ENCODE measurements at places on chromosomes 7 and 10. TPM values are rescaled to one million over a fixed set of nuclear protein-coding genes. Genes with fewer than 3 reads are reported as not detected.
A peak's percentile ranks its signal among the peaks of the same experiment; 100 is the strongest.

GRCh38 chr10:96130326-96130995, 364 bp downstream of the ZNF518A start:
- DNase-seq: peak; percentile 53
- peaks cover 12% of the 10 kb centered on the region for H3K4me1 ChIP-seq
- H3K36me3 ChIP-seq: peaks cover 25% of the 10 kb centered on the region
- H3K27ac ChIP-seq: peak overlapping the region; percentile 97
- peaks cover 28% of the 10 kb centered on the region for H3K27me3 ChIP-seq

DNA sequence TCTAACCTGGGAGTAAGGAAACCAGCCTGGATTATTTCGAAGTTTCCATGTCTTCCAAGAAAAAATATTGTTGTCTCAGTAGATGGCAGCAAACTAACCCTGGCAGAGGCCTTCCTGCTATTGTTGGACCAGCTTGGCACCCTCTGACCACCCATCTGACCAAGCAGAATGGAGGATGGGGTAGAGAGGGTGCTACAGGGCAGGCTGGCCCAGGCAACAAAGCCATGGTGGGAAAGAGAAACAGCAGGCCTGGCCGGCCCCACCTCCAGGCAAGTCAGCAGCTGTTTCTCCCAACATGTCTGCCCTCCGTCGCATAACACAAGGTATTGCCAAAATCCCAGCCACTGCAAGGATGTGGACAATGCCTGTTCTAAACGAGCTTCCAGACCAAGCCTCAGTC, 95.0 kb downstream of the FAM53B start:
- H3K36me3 ChIP-seq: no peaks in the 10 kb centered on the region
- peaks cover 94% of the 10 kb centered on the region for H3K4me1 ChIP-seq
- no peak for DNase-seq
- H3K27me3 ChIP-seq: no peaks in the 10 kb centered on the region

Gene ARHGEF5
- 10.5 TPM for total RNA-seq

GRCh38 chr7:151851145-151851751, 25.7 kb downstream of the PRKAG2 start:
- no peak overlapping the region for H3K4me3 ChIP-seq
- H3K27ac ChIP-seq: no peak overlapping the region
- H3K27me3 ChIP-seq: no peaks in the 10 kb centered on the region
- peaks cover 3% of the 10 kb centered on the region for H3K36me3 ChIP-seq

DNA sequence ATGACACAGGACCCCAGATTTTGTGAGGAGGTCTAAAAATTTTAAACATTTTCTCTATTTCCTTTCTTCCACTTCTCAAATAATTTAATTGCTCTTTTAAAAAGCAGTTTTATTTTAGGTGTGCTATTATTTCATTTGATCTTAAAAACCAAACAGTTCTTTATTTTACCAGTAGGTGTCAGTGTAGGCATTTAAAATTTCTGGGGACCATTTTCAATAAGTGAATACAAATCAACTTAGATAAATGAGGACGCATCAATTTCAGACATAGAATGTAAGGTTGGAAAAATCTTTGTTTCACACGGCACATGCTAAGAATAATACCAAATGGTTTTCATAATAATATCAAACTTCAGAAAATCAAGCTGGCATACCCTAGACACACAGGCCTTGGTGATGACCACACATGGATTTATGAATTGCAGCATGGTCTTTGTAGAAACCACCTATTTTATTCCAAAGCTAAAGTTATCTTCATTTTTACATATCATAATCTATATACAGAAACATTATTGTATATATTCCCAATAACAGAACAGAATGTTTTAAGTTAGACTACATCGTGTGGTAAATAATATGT, 127.6 kb upstream of the SLC26A5 start:
- H3K36me3 ChIP-seq: no peaks in the 10 kb centered on the region
- H3K4me3 ChIP-seq: no peak overlapping the region
- peaks cover 4% of the 10 kb centered on the region for H3K27me3 ChIP-seq
- H3K4me1 ChIP-seq: no peaks in the 10 kb centered on the region

- peaks cover 60% of the 10 kb centered on the region for H3K27me3 ChIP-seq
- no peak for DNase-seq
- H3K4me3 ChIP-seq: peak overlapping the region; percentile 37
- peaks cover 13% of the 10 kb centered on the region for H3K4me1 ChIP-seq
Measured at GRCh38 chr7:35253460-35253709, 515 bp downstream of the TBX20 start.

Gene TUBAL3
- not detected for total RNA-seq

GRCh38 chr10:124928545-124928944, 13.4 kb upstream of the ZRANB1 start:
- DNase-seq: no peak
- no peaks in the 10 kb centered on the region for H3K27me3 ChIP-seq
- H3K27ac ChIP-seq: no peak overlapping the region
- H3K4me1 ChIP-seq: no peaks in the 10 kb centered on the region
- H3K36me3 ChIP-seq: peaks cover 6% of the 10 kb centered on the region
- H3K4me3 ChIP-seq: no peak overlapping the region

Gene SMO
- total RNA-seq: 0.12 TPM

GRCh38 chr10:105611244-105611798, 970.2 kb downstream of the SORCS3 start:
- H3K27ac ChIP-seq: no peak overlapping the region
- H3K36me3 ChIP-seq: no peaks in the 10 kb centered on the region
- DNase-seq: no peak
- H3K27me3 ChIP-seq: no peaks in the 10 kb centered on the region
- no peaks in the 10 kb centered on the region for H3K4me1 ChIP-seq

DNA sequence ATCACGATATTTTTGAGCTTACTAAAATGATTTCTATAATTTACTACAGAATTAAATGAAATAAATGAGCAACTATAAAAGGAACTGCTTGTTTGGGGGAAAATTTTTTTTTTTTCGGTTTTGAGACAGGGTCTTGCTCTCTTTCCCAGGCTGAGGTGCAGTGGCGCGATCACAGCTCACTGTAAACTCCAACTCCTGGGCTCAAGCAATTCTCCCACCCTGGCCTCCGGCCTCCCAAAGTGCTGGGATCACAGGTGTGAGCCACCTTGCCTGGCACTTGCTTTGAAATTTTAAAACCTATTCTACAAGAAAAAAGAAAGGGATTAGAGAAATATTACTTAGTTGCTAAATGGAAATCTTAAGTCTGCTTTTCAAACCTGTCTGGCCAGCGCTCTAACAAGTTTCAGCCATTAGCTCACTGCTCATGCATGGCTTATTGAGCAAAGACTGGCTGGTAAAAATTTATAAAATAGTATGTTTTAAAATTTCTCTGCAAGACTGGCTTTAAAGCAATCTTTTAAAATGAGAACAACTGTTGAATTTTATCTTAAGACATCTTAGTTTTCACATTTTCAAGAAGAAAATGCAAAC, 144.0 kb downstream of the ATE1 start:
- H3K4me3 ChIP-seq: no peak overlapping the region
- H3K4me1 ChIP-seq: no peaks in the 10 kb centered on the region
- no peaks in the 10 kb centered on the region for H3K27me3 ChIP-seq
- H3K36me3 ChIP-seq: peaks cover 11% of the 10 kb centered on the region

GRCh38 chr7:44224974-44225565, 24.3 kb downstream of the YKT6 start:
- no peak overlapping the region for H3K4me3 ChIP-seq
- DNase-seq: no peak
- H3K4me1 ChIP-seq: no peaks in the 10 kb centered on the region
- H3K36me3 ChIP-seq: no peaks in the 10 kb centered on the region
- no peaks in the 10 kb centered on the region for H3K27me3 ChIP-seq

- no peak for DNase-seq
- no peaks in the 10 kb centered on the region for H3K27me3 ChIP-seq
- H3K36me3 ChIP-seq: no peaks in the 10 kb centered on the region
- H3K27ac ChIP-seq: no peak overlapping the region
- peaks cover 6% of the 10 kb centered on the region for H3K4me1 ChIP-seq
- no peak overlapping the region for H3K4me3 ChIP-seq
Measured at GRCh38 chr10:68315582-68315981, 16.3 kb upstream of the HNRNPH3 start.

DNA sequence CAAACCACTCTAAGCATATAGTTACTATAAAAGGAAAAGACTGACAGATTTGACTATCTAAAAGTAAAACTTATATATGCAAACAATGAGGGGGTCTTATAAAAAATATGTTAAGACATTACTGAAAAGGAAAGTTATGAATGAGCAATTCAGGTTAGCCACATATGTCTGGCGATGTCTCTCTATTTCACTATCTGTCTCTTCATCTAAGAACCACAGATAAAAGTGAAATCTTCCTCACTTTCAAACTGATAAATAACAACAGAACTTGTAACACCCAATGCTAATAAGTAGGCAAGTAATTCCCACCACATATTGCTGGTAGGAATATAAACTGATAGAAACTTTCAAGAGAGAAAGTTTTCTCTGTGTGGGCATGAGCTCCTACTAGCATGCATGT, 138.2 kb downstream of the CHCHD3 start:
- no peak overlapping the region for H3K27ac ChIP-seq
- H3K27me3 ChIP-seq: no peaks in the 10 kb centered on the region
- no peaks in the 10 kb centered on the region for H3K36me3 ChIP-seq
- no peaks in the 10 kb centered on the region for H3K4me1 ChIP-seq
- no peak overlapping the region for H3K4me3 ChIP-seq

- no peaks in the 10 kb centered on the region for H3K36me3 ChIP-seq
- H3K4me1 ChIP-seq: peaks cover 32% of the 10 kb centered on the region
- DNase-seq: no peak
- no peaks in the 10 kb centered on the region for H3K27me3 ChIP-seq
- H3K4me3 ChIP-seq: peak overlapping the region; percentile 47
Measured at GRCh38 chr10:103800089-103800488, 55.3 kb downstream of the SH3PXD2A start.

GRCh38 chr7:116669769-116670168, 2.2 kb upstream of the MET start:
- no peak for DNase-seq
- H3K4me3 ChIP-seq: no peak overlapping the region
- H3K27me3 ChIP-seq: peaks cover 23% of the 10 kb centered on the region
- no peak overlapping the region for H3K27ac ChIP-seq

Gene COMMD3
- 30.6 TPM for total RNA-seq

Gene AKR1C4
- total RNA-seq: not detected

- H3K4me1 ChIP-seq: peaks cover 28% of the 10 kb centered on the region
- DNase-seq: no peak
- H3K27me3 ChIP-seq: no peaks in the 10 kb centered on the region
- H3K27ac ChIP-seq: no peak overlapping the region
- no peaks in the 10 kb centered on the region for H3K36me3 ChIP-seq
- H3K4me3 ChIP-seq: peak overlapping the region; percentile 83
Measured at GRCh38 chr10:14879928-14880193, 1.2 kb downstream of the SUV39H2 start.

- no peak overlapping the region for H3K4me3 ChIP-seq
- H3K27ac ChIP-seq: no peak overlapping the region
- no peaks in the 10 kb centered on the region for H3K36me3 ChIP-seq
- H3K27me3 ChIP-seq: no peaks in the 10 kb centered on the region
Measured at GRCh38 chr7:132654150-132654549, 77.9 kb upstream of the PLXNA4 start.

DNA sequence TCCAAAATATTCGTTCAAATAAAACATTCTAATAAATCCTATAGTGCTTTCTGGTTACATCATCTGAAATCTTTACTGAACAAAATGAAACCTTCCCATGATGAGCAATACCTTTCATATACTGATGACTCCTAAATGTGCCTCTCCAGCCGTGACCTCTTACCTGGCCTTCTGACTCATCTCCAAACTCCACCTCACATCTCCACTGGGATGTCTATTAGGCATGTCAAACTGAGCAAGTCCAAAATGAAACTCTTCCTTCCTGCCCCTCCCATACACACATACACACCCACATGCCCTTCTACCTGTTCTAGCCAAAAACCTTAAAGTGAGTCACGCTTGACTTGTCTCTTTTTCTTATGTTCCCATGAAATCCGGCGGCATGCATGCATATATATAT, 22.9 kb downstream of the GSAP start:
- no peak overlapping the region for H3K4me3 ChIP-seq
- H3K36me3 ChIP-seq: no peaks in the 10 kb centered on the region
- peaks cover 4% of the 10 kb centered on the region for H3K27me3 ChIP-seq
- no peaks in the 10 kb centered on the region for H3K4me1 ChIP-seq

- H3K27ac ChIP-seq: no peak overlapping the region
- H3K4me1 ChIP-seq: no peaks in the 10 kb centered on the region
- no peaks in the 10 kb centered on the region for H3K27me3 ChIP-seq
Measured at GRCh38 chr10:69014171-69014570, 25.6 kb downstream of the KIFBP start.

Gene TMEM140
- 44.7 TPM for total RNA-seq

DNA sequence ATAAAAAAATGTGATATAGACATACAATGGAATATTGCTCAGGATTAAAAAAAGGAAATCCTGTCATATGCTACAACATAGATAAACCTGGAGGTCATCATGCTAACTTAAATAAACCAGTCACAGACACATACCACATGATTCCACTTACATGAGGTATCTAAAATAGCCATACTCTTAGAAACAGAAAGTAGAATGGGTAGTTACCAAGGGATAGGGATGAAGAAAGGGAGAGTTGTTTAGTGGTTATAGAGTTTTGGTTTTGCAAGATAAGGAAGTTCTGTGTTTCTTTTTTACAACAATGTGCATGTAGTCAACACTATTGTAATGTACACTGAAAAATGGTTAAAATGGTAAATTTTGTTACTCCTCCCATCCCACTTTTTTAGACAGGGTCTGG, 30.5 kb downstream of the BICC1 start:
- no peak overlapping the region for H3K27ac ChIP-seq
- no peak for DNase-seq
- H3K27me3 ChIP-seq: no peaks in the 10 kb centered on the region
- H3K36me3 ChIP-seq: no peaks in the 10 kb centered on the region
- H3K4me3 ChIP-seq: no peak overlapping the region
- H3K4me1 ChIP-seq: no peaks in the 10 kb centered on the region

DNA sequence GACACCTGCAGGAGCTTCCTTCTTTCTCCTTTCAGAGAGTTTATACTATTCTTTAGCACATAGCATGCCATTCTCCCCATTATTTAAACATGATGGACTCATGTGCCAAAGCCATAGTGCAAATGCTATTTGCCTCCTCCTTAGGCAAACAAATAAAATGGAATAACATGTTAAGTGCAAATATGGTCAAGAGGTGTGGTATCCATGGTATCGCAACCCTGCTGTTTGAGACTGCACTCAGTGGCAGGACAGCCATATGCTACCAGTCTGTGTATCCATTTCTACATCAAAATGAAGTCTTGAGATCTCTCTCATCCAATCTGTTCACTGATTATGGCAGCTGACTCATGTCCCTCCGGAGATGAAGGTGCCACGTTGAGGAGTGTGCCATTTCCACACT, 22.8 kb downstream of the HEPACAM2 start:
- H3K4me3 ChIP-seq: no peak overlapping the region
- peaks cover 20% of the 10 kb centered on the region for H3K27me3 ChIP-seq
- H3K36me3 ChIP-seq: no peaks in the 10 kb centered on the region
- no peaks in the 10 kb centered on the region for H3K4me1 ChIP-seq
- H3K27ac ChIP-seq: no peak overlapping the region
- DNase-seq: no peak

Gene TMEM213
- total RNA-seq: not detected

DNA sequence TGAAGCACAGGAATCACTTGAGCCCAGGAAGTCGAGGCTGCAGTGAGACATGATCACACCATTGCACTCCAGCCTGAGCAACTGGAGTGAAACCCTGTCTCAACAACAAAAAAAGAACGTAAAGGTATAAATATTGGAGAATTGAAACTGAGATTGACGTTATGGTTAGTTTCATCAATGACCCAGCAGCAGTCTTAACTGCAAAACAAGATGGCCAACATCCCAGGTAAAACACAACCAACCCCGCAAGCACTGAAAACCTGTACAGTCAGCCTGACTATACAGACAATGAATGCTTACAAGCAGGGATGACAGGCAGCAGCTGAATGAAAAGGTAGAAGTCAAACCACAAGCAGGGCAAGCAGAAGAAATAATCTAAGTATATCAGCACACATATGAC, 34.7 kb downstream of the WAPL start:
- H3K27ac ChIP-seq: no peak overlapping the region
- no peak overlapping the region for H3K4me3 ChIP-seq
- no peaks in the 10 kb centered on the region for H3K4me1 ChIP-seq
- H3K36me3 ChIP-seq: peaks cover 56% of the 10 kb centered on the region
- DNase-seq: no peak
- no peaks in the 10 kb centered on the region for H3K27me3 ChIP-seq

Gene CFAP69
- not detected for total RNA-seq

All from CD4-positive, CD25-positive, alpha-beta regulatory T cell (primary cell).